BJ (cell line): ENCODE measurements at places on chromosomes 5 and 9.

DNA sequence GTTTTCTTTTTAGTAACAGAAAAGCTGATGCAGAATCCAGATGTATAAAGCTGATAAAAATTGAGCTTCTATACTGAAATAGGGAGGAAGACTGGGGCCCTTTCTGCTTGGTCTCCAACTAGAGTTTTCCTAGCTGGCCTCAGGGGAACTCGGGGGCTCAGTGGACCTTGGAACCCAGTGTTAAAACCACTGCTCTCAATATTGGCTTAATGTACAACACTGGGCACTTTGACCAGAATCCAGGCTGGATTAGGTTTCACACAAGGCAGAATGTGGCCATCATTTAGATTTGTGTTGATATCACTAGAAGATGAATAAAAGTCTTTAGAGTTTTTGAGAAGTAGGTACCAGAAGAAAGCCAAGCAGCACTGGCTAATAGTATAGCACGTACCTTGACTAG is 114.7 kb downstream of the GDNF start:
- no peak for DNase-seq

DNA sequence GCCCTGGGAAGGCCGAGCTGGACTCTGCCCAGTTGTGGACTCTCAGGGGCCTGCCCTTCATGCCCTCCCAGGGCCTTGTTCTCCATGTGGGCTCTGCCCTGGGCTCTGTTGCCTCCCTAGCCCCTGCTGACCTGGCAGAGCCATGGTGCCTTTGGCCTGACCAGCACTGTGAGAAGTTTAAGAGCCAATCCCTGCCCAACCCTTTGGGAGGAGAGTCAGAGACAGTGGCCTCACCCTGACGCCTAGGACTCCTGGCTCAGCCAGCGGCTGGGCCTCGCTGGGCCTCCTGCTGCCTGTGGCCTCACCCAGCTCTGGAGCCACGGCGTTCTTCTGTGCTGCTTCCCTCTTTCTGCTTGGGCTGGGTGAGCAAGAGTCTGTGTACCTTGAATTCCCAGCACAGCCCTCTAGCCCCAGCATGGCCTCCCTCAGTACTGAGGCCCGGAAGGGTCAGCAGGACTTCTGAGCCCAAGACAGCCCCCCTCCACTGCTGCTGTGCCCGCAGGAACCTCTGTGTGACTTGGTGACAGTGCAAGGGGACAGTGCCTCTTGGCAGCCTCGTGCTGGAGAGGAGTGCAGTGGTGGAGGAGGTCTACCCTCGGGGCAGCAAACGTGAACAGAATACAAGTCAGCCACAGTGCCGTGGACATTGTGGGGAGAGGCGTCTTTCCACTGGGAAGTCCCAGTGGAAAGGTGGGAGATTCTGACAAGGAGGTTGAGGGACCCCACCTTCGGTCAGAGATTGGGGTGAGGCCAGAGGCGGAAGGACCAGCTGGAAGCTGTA is 97.4 kb downstream of the CACNA1B start:
- DNase-seq, result no peak

- DNase-seq, result no peak
These were observed 5.5 kb downstream of the TRIM32 start for GRCh38 chr9:116692616-116693015.

DNA sequence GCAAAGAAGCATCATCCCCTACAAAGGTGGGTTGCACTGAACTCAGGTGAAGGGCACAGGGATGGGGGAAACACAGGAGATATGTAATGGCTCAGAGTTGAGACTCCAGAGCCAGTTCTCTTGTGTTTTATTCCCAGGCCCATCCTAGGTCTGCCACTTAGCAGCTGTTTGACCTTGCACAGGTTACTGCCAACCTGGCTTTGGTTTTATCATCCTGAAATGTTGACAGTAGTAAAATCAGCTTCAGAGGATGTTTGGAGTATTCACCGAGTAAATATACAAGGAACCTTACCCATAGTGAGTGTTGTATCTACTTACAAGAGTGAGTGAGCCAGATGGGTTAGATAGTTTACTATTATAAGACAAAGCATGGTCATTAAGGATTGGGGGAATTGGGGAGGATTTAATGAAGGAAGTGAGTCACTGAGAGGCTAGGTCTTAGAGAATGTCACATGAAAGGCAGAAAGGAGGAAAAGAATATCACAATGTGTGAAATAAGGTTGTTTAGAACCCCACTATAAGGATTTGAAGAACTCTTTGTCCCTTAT is 141.3 kb downstream of the MAN2A1 start:
- DNase-seq, result peak; percentile 25

- DNase-seq, result no peak
These were observed 244.3 kb upstream of the NR4A3 start for GRCh38 chr9:99577351-99577750.

GRCh38 chr5:18072600-18072999 is 438.3 kb downstream of the TAF11L14 start:
- no peak for DNase-seq

GRCh38 chr9:137211532-137211931 is 6.0 kb downstream of the NDOR1 start:
- DNase-seq, result no peak
